Right atrium auricular region (tissue), 2 donors: ENCODE measurements at places on chromosomes 3 and 15. TPM values are rescaled to one million over a fixed set of nuclear protein-coding genes. Genes with fewer than 3 reads are reported as not detected.

Gene CCDC80
- total RNA-seq = 94.4 TPM

DNA sequence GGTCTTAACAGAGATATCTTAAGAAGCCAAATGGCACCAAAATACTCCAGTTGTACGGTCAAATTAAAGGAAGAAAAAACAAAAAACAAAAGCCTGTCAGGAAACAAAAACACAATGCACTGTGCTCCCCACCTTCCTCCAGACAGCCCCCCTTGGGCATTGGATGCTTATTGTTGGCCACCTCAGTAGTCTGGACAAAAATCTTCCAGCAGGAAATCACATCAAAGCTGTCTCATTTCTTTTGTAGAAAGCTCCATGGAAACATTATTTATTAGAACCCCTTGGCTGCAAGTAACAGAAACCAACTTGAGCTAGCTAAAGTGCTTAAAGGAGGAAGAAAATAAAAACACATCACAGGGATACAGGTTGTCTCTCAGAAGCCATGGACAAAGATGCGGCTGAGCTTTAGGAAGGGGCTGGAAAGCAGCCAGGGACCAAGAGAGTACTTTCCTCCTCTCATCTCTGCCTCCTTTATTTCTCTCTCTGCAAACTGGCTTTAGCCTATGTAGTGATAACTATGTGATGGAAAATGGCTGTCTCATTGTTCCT is 651.5 kb upstream of the ADAMTS9 start:
- DNase-seq = no peak

Gene MYLK
- total RNA-seq = 30.5 TPM

GRCh38 chr15:91257746-91258414 is 157.8 kb downstream of the SV2B start:
- no peak for DNase-seq
